ENCODE measurements at places on chromosomes 16 and 17.

DNA sequence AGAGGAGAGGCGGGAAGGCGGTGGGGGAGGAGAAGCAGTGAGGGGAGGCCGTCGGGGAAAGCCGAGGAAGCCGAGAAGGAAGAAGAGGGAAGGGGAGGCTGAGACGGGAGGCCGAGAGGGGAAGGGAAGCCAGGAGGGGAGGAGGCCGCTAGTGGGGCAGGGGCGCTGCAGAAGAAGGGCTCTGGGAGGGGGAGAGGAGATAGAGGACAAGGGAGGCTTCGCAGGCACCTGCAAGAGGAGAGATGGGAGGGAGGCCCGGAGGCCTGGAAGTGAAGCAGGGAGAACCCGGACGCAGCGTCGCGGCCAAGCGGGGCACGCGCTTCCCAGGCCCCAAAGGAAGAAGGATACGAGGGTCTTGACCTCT, 2.3 kb downstream of the C17orf58 start:
- peak; percentile 36 for DNase-seq

DNA sequence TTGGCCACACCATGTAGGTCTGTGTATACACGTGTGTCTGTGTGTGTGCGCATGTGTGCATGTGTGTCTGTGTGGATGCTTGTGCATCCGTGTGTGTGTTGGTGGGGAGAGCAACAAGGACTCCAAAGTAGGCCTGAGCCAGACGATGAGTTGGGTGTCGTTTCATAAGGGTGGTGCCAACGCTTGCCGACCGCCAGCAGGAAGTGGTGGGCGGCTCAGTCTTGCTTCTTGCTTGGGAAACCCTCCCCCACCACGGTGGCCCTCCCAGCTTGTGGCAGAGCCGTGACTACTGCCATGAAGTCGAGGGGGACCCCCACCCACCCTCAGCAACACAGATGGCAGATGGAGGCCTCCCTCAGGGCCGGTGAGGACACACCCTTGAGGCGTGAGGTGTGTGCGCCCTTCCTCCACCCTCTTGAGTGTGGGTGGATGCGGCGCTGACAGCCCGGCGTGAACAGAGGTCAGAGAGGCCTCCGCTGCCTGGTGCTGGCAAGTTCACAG, 17.5 kb downstream of the SBK1 start:
- no peak for DNase-seq

- no peak for DNase-seq
Observed at GRCh38 chr17:41530062-41531048, 2.2 kb upstream of the KRT19 start.

GRCh38 chr16:66925322-66925840, at the start of gene RRAD:
RRAD (minus strand) TSS chr16:66925535; CDS start chr16:66925179, 356 bp downstream.
- peak; percentile 28 for DNase-seq

DNA sequence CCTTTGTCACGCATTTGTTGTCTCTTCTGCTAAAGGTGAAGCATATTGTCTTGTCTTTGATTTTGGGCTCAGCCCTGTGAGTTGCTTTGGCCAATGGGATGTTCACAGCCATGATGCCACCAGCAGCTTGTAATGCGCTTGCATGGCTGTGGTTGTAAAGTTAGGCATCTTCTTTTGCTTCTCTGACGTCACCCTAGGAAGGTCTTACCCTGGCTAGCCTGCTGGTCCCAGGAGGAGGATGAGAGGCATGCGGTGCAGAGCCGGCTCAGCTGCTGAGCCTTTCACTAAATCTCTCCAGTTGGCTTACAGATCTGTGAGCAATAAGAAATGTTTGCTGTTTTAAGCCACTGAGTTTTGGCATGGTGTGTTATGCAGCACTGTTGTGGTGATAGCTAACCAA, 40.8 kb downstream of the IRX6 start:
- no peak for DNase-seq

GRCh38 chr16:46889942-46890300, 5.8 kb downstream of the GPT2 start:
- DNase-seq, result no peak
